Neural crest cell (in vitro differentiated cells): ENCODE measurements at places on chromosomes 5 and 9. TPM values are rescaled to one million over a fixed set of nuclear protein-coding genes. Genes with fewer than 3 reads are reported as not detected.

GZMA gene
- total RNA-seq, result not detected in 2 replicates

GRCh38 chr5:170640731-170641588 is 137.1 kb downstream of the KCNIP1 start:
- no peak for DNase-seq

GRCh38 chr5:106966686-106967315 is 703.9 kb downstream of the EFNA5 start:
- DNase-seq, result no peak

- DNase-seq, result no peak
Observed at GRCh38 chr5:157799578-157799977, 56.1 kb downstream of the LSM11 start.

- no peak for DNase-seq
Observed at GRCh38 chr9:125844611-125845010, 97.4 kb downstream of the PBX3 start.

DNA sequence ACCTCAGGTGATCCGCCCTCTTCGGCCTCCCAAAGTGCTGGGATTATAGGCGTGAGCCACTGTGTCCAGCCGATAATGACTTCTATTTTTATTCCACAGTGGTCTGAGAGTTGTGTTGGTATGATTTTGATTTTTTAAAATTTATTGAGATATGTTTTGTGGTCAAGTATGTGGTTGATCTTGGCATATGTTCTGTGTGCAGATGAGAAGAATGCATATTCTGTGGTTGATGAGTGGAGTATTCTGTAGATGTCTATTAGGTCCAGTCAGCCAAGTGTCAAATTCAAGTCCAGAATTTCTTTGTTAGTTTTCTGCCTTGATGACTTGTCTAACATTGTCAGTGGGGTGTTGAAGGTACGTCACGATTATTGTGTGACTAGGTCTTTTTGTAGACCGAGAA is 338.2 kb upstream of the TARS1 start:
- DNase-seq, result no peak

DNA sequence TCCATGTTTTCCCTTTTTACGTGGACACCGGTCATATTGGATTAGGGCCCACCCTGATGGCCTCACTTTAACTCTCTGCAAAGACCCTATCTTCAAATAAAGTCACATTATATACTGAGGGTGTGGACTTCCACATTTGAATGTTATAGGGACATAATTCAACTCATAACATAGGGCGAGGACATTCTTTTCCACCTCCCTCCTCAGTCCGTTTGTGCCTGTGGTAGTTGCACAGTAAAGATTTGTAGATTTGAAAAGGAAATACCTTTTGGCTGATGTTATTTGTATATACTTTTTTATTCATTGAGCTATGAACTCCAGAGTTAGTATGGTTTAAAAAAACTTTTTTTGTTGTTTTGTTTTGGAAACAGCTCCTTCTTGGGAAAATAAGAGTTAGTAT is 51.0 kb upstream of the DHFR start:
- no peak for DNase-seq

GRCh38 chr9:131835151-131835910 is 95.5 kb upstream of the RAPGEF1 start:
- no peak for DNase-seq

DNA sequence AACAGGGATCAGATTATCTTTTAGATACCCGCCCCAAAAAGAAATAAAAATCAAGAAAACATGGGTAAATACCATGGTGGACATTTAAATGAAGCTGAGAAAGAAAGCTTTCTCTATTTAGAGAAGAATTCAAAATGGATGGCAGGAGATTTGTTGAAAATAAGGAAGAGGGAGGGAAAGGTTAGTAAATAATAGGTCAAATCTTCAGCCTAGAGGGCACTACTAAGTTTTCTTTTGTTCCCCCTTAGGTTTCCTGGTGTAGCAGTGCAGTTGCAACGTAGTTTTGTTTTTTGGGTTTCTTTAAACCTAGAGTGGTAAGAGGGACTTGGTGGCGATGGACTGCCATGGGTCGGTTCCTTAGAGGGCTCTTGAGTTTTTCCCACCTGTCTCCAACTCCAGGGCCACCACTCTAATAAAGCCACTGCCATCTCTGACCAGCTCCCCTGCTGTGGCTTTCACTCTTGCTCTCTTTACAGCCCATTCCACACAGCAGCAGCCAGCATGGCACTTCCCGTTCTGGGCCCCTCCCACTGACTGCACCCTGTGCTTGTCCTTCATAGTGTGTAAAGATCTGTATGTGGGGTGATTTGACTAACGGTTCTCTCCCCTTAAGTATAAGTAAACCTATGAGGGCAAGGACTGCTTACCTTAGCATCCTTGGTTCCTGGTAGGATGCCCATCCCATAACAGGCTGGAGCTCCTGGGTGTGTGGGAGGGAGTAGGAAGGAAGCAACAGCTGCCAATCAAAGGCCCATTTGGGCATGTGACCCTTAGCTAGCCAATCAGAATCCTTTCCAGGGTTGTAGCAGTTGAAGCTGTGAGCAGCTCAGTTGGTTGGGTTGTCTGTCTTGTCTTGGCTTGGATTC is 118.3 kb downstream of the SLC1A3 start:
- no peak for DNase-seq

RASA1 gene
- total RNA-seq, result 36.1 and 36.2 TPM in 2 replicates

- DNase-seq, result no peak
Observed at GRCh38 chr9:116499986-116500871, 186.9 kb upstream of the TRIM32 start.

GRCh38 chr5:68406767-68407241 is 191.2 kb downstream of the PIK3R1 start:
- DNase-seq, result peak; percentile 51

DNA sequence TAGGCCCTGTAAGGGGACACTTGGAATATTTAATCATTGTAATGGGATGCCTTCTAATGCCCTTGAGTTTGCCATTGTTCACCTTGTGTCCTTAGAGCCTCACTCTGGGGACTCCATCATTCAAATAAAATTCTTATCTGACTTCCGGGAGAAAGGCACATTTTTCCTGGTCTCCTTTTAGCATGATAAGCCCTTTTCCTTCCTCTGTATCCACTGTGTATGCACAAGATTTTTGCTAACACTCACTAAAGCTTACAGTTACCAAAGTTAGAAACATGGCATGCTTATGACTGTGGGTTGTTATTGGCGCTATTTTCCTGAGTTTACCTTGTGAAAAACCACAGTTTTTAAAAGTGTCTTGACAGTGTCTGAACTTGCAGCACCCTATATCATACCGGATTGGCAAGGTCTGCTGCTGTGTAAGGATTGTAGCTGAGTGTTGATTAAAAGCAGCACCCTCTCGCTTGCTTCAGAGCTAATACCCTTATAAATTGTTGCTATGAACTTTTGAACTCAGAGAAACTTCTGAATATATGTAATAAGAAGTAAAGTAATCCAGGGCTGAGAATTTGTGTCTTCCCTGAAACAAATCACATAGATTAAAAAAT is 46.4 kb downstream of the SNCAIP start:
- DNase-seq, result no peak

GRCh38 chr5:89229331-89230070 is 346.5 kb upstream of the MEF2C start:
- no peak for DNase-seq

- no peak for DNase-seq
Observed at GRCh38 chr5:174675916-174676315, 48.5 kb upstream of the MSX2 start.

DNA sequence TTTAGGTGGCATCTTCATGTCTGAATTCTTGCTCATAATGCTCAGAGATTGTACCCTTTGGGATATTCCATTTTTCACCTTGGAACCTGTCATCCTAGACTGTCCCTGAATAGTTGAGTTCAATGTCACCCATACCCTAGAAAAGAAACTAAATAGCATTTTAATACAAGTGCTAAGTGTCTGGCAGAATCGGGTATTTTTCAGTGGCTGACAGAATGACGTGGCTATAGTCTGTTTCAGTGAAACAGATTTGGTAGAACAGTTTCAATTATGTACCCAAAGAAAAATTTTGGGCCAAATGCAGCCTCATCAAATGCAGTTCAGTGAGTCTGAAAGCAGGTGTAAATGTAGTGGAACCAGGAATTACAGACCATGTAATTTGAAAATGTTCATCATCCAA is 1041.2 kb downstream of the DTWD2 start:
- DNase-seq, result no peak
